Aorta (tissue), 5 donors: ENCODE measurements at places on chromosomes 5 and 9. TPM values are rescaled to one million over a fixed set of nuclear protein-coding genes. Genes with fewer than 3 reads are reported as not detected.

DNA sequence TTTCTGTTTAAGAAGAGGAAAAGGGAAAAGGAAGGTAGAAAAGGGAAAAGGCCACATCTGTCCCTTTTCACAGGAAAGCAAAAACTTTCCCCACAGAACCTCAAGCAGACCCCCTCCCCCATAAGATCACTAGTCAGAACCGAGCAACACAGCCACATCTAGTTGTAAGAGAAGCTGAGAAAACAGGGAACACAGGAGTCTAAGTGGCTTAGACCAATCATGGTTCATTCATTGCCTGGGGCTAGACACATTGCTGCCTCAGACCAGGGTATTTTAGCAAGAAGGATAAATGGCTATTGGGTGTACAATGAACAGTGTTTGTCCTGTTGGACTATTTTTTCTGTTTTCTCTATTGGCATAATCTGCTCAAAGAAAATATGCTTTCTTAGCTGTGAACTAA, 98.0 kb downstream of the ARL15 start:
- no peaks in the 10 kb centered on the region for H3K27me3 ChIP-seq
- no peaks in the 10 kb centered on the region for H3K36me3 ChIP-seq
- DNase-seq, result no peak
- peaks cover 1% of the 10 kb centered on the region for H3K4me1 ChIP-seq
- H3K27ac ChIP-seq, result no peak overlapping the region

DNA sequence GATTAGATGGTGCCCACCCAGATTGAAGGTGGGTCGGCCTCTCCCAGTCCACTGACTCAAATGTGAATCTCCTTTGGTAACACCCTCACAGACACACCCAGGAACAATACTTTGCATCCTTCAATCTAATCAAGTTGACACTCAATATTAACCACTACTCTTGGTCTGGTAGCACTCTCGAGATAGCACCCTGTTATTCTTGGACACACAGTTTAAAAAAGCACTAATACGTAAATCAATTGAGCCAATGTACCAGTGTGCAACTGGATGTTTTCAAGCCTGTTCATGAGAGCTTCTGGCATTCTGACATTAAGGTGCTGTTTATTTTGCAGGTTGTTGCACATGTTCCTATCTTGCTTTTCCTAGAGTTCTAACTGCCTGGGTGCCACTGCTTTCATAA, 35.3 kb downstream of the MARCHF3 start:
- H3K36me3 ChIP-seq, result no peaks in the 10 kb centered on the region
- H3K27me3 ChIP-seq, result no peaks in the 10 kb centered on the region
- no peak overlapping the region for H3K4me3 ChIP-seq

DNA sequence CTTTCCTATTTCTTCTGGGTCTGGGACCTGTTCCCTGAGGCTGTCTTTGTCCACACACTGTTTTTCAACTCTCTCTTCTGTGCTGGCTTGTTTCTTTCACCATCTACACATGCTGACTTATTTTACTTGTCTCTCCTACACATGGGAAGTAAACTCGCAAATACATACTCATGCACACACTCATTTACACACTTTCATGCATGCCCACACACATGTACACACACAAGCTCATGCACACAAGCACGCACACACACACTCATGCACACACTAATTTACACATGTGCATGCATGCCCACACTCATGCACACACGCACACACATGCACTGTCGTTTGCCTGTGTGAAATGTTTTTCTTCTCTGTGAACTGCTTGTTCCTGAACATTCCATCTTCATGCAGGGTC, 169.0 kb downstream of the IRX2 start:
- no peaks in the 10 kb centered on the region for H3K27me3 ChIP-seq
- no peak overlapping the region for H3K4me3 ChIP-seq
- no peak for DNase-seq
- H3K36me3 ChIP-seq, result no peaks in the 10 kb centered on the region
- H3K4me1 ChIP-seq, result no peaks in the 10 kb centered on the region

GRCh38 chr9:89670114-89670513, 65.3 kb downstream of the GADD45G start:
- H3K27ac ChIP-seq, result no peak overlapping the region
- no peak overlapping the region for H3K4me3 ChIP-seq
- H3K27me3 ChIP-seq, result no peaks in the 10 kb centered on the region

- no peak for DNase-seq
- no peak overlapping the region for H3K27ac ChIP-seq
- H3K36me3 ChIP-seq, result peaks cover 2% of the 10 kb centered on the region
- no peaks in the 10 kb centered on the region for H3K4me1 ChIP-seq
These were observed 284.4 kb downstream of the KDM4C start for GRCh38 chr9:7042124-7042523.

DNA sequence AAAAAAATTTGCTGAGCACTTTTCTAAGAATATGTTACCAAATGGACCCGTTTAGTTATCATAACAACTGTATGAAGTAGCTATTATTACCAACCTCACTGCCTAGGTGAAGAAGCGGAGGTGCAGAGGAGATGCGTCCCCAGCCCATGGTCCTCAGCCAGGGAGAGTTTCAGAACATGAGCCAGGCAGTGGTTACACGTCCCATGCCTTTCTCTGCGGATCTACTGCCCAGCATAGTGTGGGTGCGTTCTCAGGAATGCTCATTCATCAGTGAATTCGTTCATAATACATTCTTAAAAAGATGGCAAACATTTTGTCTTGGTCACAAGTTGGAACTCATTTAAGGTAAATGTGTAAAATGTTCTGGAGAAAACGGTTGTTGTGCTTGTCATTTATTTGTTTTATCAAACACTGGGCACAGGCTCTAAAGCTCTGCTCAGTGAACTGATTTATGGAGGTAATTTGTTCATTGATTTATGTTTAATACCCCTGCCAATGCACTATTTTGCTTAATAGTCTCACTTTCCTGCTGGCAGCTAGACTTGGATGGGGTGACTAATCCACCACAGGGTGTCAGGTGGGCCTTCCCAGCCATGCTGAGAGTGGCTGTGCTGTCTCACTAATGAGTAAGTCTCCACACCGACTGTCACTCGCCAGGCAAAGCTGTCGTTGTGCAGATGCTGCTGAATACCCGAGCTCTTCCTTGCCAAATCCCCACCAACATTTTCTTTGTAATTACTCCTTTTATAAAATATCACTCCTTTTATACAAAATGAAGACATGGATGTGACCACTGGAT, 248.8 kb downstream of the TENT4A start:
- no peak overlapping the region for H3K4me3 ChIP-seq
- no peak for DNase-seq

Gene CYLC2
- not detected for total RNA-seq

Gene SPATA9
- total RNA-seq, result 0.45 TPM

Gene BTNL9
- total RNA-seq, result 16.8 TPM
